Brain pericyte (primary cell): ENCODE measurements at places on chromosomes 2 and 18.
A peak's percentile ranks its signal among the peaks of the same experiment; 100 is the strongest.

DNA sequence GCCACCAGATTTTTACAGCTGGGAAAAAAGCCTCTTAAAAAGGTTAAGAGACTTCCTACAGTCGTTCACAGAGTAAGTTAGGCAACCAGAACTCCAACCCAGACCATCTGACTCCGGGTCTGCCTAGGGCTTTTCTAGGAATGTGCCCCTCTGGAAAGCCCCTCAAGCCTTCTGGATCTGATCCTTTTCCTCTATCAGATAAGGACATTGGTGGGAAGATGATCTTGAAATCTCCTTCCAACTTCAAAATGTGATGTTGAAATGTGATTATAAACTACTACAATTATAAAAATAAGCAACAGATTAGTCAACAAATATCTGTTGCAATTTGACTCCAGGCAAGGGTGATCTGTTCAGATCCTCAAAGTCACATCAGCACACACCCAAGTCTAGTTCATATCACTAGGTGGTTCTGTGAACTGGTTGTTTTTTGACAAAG, 270.4 kb downstream of the ARHGAP15 start:
- DNase-seq: no peak

- no peak for DNase-seq
These were observed 78.6 kb upstream of the MAP3K20 start for GRCh38 chr2:172997031-172997430.

- DNase-seq: no peak
These were observed 13.6 kb downstream of the SPEG start for GRCh38 chr2:219448099-219448775.

DNA sequence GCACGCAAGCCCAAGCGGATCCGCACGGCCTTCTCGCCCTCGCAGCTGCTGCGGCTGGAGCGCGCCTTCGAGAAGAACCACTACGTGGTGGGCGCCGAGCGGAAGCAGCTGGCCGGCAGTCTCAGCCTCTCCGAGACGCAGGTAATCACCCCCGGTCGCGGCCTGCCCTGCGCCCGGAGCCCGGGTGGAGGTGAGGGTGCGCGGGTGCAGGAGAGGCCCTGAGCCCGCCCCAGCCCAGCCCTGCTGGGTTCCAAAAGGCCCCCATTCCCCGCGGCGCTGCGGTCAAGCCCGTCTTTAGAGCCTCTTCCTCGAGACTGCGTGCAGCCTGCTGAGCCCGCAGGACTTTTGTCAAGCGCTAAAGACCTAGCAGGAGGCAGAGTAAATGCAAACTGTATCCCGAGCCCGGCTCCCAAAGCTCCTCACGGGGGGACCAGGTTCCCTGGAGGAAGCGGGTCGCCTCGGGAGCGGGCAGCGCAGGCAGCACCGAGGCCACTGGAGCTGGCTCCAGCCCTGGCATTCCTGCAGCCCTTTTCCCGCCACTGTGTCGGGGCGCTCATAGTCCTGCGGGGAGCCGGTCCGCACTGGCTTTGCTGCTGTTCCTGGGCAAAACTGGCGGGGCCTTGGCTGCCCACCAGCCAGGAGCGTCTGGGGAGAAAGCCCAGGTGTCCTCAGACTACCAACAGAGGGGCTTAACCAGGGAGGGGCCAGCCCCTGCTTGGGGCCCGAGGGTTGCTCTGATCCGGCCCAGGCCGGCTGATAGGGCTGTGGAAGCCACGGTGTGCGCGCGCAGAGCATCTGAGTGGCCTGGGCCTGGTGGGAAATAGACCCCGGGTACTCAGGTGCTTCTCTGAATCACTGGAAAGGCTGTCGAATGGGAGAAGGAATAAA, 7.3 kb downstream of the EMX1 start:
- DNase-seq: no peak

- no peak for DNase-seq
These were observed 5.0 kb downstream of the RUFY4 start for GRCh38 chr2:218074031-218074430.

DNA sequence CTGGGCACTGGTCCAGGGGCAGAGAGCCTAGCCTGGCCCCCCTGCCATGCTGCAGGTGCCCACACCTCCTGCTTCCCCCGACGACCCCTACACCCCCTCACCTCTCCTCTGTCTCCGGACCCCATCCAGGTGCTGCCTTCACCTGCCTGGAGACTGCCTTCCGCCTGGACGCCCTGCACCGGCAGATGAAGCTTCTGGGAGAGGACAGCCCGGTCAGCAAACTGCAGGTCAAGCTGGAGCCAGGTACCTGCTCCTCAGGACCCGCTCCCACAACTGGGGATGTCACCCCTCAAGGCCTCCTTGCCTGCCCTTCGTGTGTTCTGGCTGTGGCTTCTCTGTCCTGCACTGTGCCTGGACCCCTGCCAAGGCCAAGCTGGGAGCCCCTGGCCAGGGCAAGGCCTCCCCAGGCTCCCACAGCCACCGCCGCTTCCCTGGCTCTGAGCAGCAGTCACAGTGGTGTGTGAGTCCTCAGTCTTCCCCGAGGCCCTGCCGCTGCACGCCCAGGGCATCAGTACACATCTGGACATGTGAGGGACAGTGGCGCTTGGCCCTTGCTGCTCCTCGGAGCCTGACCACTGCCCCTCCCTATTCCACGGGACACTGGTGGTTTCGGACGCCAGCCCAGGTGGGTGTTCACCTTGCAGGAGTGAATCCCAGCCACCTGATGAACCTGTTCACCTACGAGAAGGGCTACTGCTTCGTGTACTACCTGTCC, 6.3 kb downstream of the RNPEPL1 start:
- no peak for DNase-seq

DNA sequence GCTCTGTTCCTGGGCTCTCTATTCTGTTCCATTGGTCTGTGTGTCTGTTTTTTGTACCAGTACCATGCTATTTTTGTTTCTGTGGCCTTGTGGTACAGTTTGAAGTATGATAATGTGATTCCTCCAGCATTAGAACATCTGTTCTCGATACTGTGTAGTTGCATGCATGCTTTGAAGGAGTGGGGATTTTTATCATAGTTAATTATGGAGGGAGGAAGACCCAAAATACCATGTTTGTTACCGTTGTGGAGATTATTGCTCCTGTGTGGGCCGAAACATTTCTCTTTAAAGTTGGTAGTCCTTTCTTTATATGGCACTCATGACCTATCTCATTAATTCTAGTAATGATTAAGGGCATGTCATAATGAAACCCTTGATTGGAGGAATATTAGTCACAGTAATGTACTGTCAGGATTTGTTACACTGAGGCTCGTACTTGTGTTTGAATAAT, 87.6 kb downstream of the TTC27 start:
- DNase-seq: no peak

- peak; percentile 15 for DNase-seq
These were observed 216.4 kb downstream of the STK39 start for GRCh38 chr2:168030862-168031624.

DNA sequence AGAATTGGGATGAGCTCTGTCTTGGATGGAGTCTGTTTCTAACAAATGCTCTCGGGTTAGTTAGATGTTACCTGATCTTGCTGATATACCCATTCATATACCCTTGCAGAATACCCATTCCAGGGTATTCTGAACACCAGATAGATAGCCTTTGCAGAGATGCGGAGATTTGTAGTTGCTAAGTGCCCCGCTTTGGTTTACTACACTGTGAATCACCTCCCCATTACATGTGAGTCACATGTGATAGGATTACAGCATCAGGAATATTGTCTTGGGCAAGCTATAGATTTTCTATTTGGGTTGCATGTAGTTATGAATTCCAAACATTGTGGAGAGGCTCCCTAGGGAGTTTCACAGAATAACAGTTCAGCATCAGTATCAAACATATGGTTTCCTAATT, 3.8 kb downstream of the VSNL1 start:
- DNase-seq: no peak

GRCh38 chr2:29628862-29629261, 292.5 kb downstream of the ALK start:
- DNase-seq: no peak

DNA sequence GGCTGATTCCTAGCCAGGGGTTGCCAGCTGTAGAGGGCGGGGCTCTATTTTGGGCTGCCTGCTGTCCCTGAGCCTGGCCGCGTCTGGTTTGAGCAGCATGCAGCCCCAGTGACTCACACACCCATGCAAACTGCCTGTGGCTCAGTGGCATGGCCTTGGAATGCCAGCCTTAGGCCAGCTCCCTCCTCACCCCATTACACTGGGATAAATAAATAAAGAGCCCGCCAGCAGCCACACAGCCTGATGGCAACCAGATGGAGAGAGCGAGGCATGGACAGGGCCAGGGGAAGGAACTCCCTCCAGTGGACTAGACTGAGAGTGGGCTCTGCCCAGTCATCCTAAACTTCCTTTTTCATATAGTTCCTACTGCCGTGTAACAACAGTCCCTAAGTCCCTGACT, 18.3 kb downstream of the NHEJ1 start:
- peak; percentile 77 for DNase-seq

- no peak for DNase-seq
These were observed at the start of gene NETO1 for GRCh38 chr18:72867746-72868584. Gene NETO1 (minus strand): TSS chr18:72867987. CDS start chr18:72867291, 696 bp downstream.

DNA sequence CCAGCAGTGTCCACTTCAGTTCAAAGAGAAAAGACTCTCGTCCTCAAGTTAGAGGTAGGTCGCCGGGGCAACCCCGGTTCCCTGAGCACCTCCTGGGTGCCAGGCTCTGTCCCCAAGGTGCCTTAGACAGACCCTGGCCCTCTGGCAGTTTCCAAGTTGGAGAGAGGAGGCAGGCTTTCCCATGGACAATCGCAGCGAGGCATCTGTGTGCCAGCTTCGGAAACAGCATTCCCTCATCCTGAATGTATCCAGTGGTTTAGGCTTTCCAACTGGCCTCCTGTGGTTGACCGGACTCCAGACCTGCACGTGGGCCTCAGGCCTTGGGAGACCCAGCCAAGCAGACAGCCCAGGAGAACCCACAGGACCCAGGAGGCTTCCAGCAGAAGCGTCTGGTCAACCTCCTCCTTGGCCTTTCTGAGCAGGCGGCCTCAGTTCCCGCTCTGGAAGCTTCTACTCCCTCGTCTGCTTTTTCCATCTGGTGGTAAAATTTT, 70.3 kb downstream of the KCNF1 start:
- no peak for DNase-seq

DNA sequence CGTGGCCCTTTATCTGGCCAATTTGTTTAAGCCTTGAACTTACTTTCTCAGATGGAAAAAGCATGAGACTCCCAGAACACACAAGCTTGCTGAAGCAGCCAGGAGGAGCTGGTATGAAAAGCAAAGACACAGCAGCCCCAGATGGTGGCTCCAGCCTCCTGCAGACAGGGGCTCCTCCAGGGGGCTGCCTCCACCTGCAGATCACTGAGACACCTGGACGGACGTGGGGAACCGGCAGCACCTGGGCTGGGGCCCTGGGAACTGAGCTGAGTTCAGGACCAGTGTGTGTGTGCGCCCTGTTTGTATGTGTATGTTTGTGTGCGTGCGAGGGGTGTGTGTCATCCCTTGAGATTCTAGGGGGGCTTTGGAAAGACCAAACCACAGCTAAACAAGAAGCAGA, 8.6 kb downstream of the CYS1 start:
- no peak for DNase-seq

- DNase-seq: no peak
These were observed 553.6 kb upstream of the FSIP2 start for GRCh38 chr2:185185044-185185443.

DNA sequence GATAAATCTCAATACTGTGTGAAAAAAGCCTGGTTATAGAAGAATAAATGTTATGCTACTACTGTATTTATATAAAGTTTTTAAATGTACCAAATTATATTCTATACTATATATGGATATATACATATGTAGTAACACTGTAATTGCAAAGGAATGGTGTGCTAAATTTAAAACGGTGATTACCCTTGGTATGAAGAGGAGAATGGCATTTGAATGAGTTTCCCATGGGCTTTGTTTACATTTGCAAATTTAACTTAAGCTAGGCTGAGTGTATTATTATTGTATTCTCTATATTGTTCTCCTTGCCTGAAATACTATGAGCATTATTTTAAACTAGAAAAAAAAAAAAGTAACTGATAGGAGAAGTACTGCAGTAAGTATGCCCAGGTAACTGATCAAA, 4.7 kb upstream of the SP3 start:
- no peak for DNase-seq

- DNase-seq: no peak
These were observed 153.2 kb upstream of the MYT1L start for GRCh38 chr2:2484301-2484700.

- no peak for DNase-seq
These were observed 985.0 kb downstream of the DPP10 start for GRCh38 chr2:115427436-115427835.

DNA sequence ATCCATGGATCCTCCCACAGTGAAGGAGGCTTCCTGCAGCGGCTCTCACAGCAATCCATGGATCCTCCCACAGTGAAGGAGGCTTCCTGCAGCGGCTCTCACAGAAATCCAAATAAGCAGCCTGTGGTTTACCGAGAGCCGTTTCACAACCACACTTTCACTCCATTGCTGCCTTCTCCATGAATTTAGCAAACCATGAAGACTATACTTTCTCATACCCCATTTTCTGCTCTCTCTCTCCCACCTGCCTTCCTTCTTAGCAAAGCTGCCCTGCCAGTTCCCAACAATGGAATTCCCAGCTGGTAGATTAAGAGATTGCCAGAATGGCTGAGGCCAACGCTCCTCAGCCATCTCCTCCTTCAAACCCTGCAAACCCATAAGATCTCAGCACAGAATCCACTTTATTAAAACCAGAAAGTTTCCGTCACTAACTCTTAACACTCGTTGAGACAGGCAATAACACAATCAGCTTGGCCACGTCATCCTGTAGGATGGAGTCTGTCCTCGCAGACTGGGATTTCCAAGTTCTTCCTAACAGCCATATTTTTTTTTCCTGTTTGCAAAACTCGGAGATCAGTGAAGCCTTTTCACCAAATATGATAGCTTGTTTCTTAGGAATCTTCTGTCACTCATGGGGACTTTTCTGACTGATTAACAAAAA, 162.2 kb downstream of the PXDN start:
- no peak for DNase-seq

GRCh38 chr2:44579115-44579836, 217.5 kb downstream of the CAMKMT start:
- DNase-seq: no peak

GRCh38 chr2:139033300-139033699, 253.1 kb upstream of the NXPH2 start:
- DNase-seq: no peak

DNA sequence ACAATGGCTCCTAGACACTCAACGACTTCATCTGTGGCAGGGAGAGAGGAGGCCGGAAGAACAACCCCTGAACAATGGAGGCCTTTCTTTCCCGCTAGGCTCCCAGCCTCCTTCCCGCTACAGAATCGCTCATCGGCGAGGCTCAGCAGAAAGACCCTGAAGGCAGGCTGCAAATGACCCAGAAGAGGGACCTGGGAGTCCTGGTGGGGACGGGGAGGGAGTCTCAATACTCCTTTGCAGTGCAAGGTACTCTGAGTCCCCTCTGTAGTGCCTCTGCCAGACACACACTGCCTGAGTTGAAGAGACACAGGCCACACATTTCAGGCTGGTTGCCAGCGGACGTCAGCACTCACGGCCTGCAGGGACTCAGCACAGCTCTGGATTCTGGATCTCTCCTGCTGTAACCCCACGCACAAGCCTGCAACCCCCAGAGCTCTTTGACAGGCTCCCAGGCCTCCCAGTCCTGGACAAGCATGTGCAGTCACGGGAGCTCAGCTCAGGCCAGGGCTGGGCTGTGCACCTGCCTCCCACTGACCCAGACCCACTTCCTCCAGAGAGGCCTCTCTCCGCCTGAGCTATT, 6.1 kb downstream of the GPR17 start:
- no peak for DNase-seq
